Upper lobe of left lung (tissue), 6 donors: ENCODE measurements at places on chromosomes 11 and 22.

DNA sequence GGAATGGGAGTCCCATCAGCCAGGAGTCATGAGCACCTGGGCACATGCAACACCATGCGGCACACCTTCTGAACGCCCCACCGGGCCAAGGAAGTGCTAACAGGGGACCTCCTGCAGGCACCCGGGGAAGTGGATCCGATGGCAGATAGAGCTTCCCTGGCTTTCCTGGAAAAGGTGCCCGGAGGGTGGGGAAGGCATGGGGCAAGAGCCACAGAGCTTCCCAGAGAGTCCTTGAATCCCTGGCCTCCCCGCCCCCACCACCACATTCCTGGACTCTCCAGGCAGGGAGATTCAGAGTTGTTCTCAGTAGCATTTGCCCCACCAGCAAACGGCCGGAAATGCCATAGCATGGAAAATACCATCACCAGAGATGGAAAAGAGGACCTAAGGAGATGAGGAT, 8.3 kb downstream of the TRIM29 start:
- no peak for DNase-seq

DNA sequence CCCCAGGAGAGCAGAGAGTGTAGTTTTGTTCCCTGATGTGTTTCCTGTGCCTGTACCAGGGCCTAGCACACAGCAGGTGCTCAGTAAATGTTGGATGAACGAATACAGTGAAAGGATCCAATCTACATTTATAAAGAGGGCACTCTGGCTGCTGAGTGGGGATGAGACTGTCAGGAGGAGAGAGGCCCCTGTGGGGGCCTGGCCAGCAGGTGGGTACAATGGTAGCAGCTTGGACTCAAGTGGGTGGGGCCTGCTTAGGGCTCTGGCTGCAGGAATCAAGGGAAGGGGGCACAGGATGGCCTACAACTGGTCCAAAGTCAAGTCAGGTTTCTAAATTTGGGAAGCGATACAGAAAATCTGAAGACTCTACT, 156.6 kb upstream of the GRK3 start:
- no peak for DNase-seq

DNA sequence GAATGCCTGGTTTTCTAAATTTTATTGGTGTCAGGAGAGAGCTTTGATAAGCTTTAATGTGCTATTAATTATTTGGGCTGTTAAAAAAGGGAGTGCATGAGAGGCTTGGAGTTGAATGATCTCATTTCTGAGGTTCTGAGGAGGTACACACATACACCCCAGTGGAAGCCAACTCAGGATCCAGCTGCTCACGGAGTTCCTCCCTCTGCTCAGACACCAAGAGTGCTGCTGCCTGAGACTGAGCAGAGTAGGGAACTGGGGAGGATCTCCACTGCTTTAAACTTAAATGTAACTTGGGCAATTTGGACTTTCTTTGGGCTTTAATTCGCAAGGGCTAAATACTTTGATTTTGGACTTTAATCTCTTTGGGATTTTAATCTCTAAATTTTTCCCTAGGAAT, 414.4 kb upstream of the CADM1 start:
- DNase-seq = no peak

GRCh38 chr11:12542186-12542935, 131.9 kb upstream of the TEAD1 start:
- peak; percentile 42 for DNase-seq

GRCh38 chr22:44605486-44605885, 96.5 kb upstream of the PRR5 start:
- DNase-seq = no peak
